Activated T-cell treated with anti-CD3 and anti-CD28 coated beads, Interleukin-2, amount 50 U/mL, for 4 hours (primary cell): ENCODE measurements at places on chromosomes 12 and 14.

- DNase-seq, result no peak
These were observed 270.4 kb downstream of the ADAMTS20 start for GRCh38 chr12:43281563-43281962.

- DNase-seq, result peak; percentile 79
These were observed 36.7 kb downstream of the TMBIM6 start for GRCh38 chr12:49777800-49778748.

- DNase-seq, result no peak
These were observed 13.7 kb upstream of the ALX1 start for GRCh38 chr12:85266356-85266755.

- DNase-seq, result no peak
These were observed 29.0 kb upstream of the LUM start for GRCh38 chr12:91140026-91140931.

GRCh38 chr12:67202678-67203012, 66.5 kb upstream of the CAND1 start:
- DNase-seq, result no peak

- DNase-seq, result no peak
These were observed 600.2 kb downstream of the TRHDE start for GRCh38 chr12:72872238-72872887.

DNA sequence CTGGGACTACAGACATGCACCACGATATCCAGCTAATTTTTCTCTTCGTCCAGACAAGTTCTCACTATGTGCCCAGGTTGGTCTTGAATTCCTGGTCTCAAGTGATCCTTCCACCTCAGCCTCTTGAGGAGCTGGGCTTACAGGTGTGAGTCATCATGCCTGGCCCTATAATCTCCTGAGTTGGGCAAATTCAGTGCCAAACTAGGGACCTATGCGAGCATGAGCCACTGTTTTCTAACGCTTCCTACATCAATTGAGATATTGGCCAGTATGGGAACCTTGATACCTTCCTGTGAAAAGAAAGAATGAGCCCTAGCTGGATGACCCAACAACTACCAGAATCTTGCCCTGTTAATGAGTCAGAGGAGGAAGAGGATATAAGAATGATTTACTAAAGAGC, 585.2 kb downstream of the C12orf50 start:
- DNase-seq, result no peak

DNA sequence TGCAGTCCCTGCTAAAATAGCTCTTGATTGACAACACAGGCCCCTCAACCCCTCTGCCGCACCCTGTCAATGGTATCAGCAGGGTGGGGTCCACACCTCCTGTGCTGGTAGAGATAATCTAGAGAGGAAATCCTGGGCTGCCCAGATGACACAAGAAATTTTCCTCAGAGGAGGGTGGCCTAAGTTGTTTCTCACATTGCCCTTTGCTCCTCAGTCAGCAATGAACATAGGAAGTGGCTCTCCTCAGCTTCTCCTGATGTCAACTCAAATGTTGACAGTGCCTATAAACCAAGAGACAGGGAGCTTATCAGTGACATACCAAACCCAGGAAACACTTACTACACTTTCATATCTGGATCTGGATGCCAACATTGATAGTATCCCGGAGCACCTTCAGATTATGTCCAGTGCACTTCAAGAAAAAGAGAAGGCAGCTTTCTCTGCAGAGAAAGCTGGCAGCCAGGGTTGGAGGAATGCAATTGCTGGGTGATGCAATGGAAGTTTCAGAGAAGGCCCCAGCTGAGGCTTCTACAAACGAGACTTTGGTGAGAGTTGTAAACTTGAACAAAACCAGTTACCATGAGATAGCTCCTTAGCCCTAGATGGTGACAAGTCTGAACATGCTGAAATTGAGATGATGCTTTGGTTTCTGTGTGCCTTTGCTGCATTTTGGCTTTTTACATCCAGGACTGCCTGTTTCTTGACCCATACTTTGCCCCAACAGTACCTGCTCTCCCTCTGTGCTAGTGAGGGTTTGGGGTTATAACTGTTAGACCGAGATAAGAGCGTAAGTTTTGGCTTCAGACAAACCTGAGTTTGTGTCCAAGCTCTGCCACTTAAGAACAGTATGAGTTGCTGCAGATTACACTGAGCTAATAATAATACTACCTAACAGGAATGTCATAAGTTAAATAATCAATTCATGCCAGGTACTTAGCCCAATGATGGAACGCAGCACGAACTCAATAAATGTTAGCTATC, 183.5 kb downstream of the NUAK1 start:
- no peak for DNase-seq

GRCh38 chr14:99760817-99761216, 32.4 kb upstream of the EML1 start:
- DNase-seq, result no peak

DNA sequence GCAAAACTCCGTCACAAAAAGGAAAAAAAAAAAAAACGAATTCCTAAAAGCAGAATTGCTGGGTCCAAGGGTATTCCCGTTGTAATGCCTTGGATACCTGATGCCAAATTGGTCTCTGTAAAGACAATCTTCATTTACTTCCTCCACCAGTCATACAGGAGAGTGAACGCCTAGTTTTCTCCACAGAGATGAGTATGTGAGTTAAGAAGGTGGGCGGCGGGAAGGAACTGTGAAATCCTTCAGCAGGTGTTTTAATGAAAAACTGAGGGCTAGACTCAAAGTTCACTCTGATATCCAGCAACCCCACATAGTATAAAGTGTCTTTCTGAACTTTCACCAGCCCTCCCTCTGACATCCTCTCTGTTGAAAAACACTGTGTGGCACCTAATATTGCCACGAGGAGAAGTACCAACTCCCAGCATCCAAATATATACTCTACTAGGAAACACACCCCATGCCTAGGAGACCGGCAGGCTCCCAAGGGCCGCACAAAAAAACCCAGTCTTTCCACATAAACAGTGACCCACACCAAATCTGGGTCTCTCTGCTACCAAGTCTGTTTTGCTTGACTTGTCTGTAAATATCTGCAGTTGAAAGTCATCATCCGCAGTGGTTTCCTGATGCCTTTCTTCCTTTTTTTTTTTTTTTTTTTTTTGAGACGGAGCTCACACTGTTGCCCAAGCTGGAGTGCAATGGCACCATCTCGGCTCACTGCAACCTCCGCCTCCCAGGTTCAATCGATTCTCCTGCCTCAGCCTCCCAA, 30.3 kb upstream of the FOXN3 start:
- DNase-seq, result no peak

GRCh38 chr12:47814539-47815170, 5.0 kb downstream of the HDAC7 start:
- DNase-seq, result no peak

DNA sequence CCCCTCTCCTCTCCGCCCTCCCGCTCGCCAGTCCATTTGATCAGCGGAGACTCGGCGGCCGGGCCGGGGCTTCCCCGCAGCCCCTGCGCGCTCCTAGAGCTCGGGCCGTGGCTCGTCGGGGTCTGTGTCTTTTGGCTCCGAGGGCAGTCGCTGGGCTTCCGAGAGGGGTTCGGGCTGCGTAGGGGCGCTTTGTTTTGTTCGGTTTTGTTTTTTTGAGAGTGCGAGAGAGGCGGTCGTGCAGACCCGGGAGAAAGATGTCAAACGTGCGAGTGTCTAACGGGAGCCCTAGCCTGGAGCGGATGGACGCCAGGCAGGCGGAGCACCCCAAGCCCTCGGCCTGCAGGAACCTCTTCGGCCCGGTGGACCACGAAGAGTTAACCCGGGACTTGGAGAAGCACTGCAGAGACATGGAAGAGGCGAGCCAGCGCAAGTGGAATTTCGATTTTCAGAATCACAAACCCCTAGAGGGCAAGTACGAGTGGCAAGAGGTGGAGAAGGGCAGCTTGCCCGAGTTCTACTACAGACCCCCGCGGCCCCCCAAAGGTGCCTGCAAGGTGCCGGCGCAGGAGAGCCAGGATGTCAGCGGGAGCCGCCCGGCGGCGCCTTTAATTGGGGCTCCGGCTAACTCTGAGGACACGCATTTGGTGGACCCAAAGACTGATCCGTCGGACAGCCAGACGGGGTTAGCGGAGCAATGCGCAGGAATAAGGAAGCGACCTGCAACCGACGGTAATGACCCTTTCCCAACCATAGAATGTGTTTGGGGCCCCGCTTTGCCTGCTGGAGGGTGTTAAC, 615 bp downstream of the CDKN1B start:
- no peak for DNase-seq

GRCh38 chr14:31926652-31927347, 150.3 kb upstream of the ARHGAP5 start:
- DNase-seq, result no peak

DNA sequence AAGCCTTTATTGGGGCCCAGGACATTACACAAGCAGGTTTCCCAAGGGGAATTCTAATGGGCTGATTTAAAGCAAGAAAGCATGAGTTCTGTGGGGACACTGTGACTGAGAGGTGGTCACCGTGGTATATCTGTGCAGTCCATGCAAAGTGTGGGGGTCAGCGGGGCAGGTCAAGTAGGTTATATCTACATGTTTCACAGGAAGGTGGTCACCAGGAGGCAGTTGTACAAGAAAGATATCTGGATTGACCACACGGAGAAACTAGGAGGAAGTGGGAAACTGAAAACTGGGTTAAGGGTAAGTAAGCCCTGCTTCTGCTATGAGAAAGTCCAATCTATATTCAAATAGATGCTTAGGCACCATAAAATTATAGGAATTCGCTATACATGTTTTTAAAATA, 77.8 kb upstream of the CNOT2 start:
- DNase-seq, result no peak
